GM13976 (cell line): ENCODE measurements at places on chromosomes 12 and 14.

GRCh38 chr12:92121826-92122225 lies 23.8 kb downstream of the BTG1 start:
- DNase-seq = no peak

DNA sequence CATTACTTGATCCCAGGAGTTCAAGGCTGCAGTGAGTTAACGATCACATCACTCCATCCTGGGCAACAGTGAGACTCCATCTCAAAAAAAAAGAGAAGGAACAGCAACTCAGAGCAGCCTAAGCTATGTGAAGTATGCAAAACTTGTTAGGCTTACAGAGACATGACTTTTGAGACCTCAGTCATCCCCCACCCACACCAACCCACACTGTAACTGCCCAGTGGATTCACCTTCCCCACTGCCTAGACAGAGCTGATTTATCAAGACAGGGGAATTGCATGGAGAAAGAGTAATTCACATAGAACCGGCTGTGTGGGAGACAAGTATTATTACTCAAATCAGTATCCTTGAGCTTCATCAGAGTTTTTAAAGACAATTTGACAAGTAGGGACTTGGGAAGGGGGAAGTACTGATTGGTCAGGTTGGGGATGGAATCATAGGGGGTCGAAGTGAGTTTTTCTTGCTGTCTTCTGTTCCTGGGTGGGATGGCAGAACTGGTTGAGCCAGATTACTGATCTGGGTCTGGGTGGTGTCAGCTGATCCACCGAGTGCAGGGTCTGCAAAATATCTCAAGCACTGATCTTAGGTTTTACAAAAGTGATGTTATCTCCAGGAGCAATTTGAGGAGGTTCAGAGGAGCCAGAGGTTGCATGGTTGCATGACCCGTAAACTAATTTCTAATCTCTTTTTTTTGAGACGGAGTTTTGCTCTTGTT lies 6.2 kb upstream of the WDR89 start:
- DNase-seq = peak; percentile 26

GRCh38 chr12:51784688-51785087 lies 63.8 kb downstream of the FIGNL2 start:
- no peak for DNase-seq

DNA sequence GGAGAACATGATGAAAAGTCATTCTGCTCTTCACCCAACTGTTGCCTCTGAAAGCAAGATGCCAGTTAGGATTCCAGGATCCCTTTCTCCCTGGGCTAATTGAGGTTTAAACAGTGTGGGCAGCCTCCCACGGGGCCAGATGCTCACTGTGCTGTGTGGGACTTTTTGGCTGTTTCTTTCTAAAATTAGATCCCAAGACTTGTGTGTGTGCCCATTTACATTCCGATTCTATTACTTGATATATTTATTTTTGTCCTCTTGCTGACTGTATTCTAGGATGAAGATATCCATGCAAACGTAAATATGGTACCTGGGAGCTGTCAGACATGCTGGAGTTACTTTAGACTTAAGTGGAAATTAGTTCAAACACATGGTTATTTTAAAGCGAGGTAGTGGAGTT lies 6.2 kb downstream of the IFT43 start:
- no peak for DNase-seq

DNA sequence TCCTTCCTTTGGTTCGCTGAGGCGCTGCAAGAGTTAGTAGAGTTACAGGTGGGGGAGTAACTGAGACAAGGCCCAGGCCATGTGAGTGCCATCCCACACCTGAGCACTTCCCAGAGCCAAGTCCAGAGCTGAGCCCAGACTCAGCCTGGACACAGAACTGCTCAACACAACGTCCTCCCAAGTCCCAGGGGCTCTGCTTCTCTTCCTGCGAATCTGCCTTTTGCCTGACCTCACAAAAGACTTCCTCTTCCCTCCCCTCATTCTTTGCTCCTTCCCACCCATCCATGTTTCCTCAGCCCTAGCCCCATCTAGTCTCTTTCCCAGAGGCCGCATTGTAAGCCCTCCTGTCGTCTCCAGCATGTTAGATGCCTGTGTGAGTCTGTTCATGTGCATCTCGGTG lies 16.6 kb upstream of the MCRS1 start:
- no peak for DNase-seq

DNA sequence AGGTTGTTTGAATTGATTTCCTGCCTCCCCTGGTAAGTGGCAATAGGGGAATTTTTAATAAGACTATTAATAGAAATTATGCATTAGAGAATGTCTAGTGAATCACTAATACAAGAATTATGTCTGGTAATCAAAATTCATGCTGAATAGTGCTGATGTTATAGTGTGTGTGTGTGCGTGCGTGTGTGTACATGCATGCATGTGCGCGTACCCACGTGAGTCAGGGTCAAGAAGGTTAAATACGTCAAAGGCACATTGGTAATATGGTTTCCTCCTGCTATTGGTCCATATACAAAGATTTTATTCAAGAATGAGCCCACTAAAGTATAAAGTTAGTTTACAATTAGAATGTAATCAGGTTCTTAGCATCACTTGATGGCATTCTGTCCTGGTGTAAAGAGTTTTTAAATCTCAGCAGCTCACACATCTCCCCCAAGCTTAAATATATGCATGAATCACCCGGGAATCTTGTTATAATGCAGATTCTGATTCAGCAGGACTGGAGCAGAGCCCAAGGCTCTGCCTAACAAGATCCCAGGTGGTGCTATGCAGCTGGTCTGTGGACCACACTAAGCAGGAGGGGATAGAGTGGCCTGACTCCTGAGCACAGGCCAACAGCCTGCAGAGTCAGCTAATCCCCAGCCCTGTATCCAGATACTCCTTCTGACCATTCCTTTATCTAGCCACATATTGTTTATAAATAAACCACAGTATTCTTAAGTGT lies 43.9 kb downstream of the TTC9 start:
- no peak for DNase-seq

GRCh38 chr12:15634010-15634683 lies 155.0 kb downstream of the EPS8 start:
- no peak for DNase-seq

- peak; percentile 70 for DNase-seq
These were observed 11.8 kb downstream of the COPS7A start for GRCh38 chr12:6735448-6736191.

- DNase-seq = no peak
These were observed 38.2 kb upstream of the SNX6 start for GRCh38 chr14:34668111-34668510.

DNA sequence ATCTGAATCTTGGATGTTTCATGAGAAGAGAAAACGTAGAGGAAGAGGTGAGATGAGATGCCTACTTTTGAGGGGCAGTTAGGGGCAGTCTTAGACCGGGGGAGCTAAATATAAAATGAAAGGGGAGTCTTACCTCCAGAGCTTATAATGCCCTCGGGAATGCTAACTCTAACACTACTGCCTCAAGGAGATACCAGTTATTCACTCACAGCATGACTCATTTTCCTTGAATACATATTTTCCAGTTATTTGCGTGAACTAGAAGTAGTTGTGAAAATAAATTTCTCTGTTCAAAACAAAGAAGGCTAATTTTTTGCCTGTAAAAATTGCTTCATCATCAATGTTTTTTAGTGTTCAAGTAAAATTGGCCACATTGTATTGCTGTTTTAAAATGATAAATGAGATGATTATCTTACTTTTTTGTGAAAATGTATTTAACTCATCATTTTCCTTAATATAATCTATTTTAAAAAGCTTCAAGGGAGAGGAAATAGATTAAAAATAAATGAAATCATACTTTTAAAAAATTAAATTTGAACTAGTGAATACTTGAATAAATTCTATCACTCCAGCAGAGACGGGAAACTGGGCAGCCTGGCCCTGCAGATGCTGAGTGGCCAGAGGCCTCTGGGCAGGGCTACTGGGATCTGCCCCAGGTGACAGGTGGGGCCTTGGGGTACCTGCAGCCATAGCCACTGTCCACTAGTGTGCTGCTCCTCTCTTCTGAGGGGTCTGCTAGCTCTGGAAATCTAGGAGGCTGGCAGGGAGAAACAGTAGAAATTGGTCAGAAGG lies 339.3 kb downstream of the EGLN3 start:
- no peak for DNase-seq

GRCh38 chr12:8078398-8078797 lies 3.7 kb upstream of the NECAP1 start:
- DNase-seq = peak; percentile 42

DNA sequence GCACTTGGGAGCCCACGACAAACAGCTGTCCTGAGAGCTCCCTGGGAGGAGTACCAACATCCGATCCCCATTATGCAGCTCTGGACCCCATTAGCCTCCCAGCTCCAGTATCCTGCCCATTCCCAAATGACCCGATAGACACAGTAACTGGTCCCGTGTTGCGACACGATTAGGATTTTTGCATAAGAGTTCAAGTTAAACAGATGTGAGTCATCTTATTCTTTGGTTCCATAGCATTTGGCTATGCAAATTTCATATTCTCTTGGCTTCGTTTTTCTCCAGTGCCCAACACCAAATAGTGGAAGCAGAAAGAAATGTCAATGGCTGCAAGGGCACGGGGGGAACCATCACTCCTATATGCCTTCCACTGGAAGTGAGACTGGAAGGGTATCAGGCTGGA lies 43.0 kb upstream of the LRRC10 start:
- no peak for DNase-seq

DNA sequence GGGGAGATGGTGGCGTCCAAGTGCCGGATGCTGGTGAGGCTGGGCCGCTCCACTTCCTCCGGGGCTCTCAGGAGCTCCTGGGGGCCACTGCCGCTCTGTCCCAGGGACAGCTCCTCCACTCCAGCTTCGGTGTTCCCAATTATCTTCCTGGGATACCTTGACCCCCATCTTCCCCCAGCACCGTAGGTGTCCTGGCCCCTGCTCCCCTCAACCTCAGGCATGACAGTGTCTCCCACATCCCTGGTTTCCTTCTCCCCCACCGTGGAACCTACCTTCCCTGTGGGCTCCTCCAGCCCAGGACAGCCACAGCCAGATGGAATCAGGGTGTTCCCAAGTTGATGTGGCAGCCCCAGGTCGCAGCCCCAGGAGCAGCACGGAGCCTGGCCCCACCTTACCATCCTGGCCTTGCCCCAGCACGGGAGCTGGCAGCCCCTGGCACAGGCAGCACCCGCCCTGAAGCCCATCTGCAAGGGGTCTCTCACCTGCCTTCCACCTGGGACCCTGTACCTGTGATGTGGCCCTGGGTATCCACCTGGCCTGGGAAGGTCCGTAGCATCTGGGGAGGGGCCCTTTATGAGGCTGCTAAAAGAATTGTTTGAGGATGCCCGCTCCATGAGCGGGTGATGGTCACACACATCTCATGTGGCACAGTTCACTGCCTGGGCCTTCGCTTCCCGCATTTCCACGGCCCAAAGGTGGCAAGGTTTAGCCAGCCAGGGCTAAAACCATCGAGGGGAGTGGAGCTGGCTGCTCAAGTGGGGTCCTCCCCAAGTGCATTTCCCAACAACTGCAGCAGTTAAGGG lies 4.1 kb downstream of the TMEM121 start:
- no peak for DNase-seq

GRCh38 chr12:5480218-5480937 lies 48.5 kb downstream of the NTF3 start:
- no peak for DNase-seq

GRCh38 chr12:90327793-90328743 lies 619.4 kb upstream of the ATP2B1 start:
- DNase-seq = no peak

- DNase-seq = no peak
These were observed 33.6 kb downstream of the ADGRD1 start for GRCh38 chr12:130987151-130987931.

GRCh38 chr12:69884386-69884785 lies 59.4 kb downstream of the MYRFL start:
- no peak for DNase-seq
